ENCODE measurements at places on chromosomes 13 and 19.
A peak's percentile ranks its signal among the peaks of the same experiment; 100 is the strongest.

- DNase-seq = no peak
These were observed 8.3 kb downstream of the ZNF554 start for GRCh38 chr19:2827840-2828489.

- DNase-seq = no peak
These were observed 1338.8 kb upstream of the MIR17HG start for GRCh38 chr13:90008707-90009149.

DNA sequence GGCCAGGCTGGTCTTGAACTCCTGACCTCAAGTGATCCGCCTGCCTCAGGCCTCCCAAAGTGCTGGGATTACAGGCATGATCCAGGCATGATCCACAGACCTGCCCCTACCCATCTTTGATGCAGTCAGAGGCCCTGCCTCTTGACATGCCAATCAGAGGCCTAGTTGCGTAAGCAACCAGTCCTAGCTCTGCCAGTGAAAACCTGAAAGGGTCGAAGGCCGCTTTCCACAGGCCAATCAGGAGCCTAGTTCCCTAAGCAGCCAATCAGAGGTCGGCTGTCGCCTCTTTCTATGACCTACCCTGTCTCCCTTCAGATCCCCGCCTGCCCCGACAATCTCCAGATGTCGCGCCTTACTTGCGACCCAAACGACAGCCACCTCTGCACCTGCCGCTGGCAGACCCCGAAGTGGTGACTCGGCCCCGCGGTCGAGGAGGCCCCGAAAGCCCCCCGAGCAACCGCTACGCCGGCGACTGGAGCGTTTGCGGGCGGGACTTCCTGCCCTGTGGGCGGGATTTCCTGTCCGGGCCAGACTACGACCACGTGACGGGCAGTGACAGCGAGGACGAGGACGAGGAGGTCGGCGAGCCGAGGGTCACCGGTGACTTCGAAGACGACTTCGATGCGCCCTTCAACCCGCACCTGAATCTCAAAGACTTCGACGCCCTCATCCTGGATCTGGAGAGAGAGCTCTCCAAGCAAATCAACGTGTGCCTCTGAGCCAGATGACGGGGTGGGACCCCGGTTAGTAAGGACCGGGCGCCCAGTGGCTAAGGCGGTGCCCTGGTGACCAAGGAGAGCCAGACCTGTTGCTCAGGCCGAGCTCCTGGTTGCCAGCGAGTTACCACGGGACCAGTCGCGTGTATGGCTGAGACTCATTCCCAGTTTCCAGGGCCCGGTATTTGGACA, 6.3 kb downstream of the SYDE1 start:
- no peak for DNase-seq

DNA sequence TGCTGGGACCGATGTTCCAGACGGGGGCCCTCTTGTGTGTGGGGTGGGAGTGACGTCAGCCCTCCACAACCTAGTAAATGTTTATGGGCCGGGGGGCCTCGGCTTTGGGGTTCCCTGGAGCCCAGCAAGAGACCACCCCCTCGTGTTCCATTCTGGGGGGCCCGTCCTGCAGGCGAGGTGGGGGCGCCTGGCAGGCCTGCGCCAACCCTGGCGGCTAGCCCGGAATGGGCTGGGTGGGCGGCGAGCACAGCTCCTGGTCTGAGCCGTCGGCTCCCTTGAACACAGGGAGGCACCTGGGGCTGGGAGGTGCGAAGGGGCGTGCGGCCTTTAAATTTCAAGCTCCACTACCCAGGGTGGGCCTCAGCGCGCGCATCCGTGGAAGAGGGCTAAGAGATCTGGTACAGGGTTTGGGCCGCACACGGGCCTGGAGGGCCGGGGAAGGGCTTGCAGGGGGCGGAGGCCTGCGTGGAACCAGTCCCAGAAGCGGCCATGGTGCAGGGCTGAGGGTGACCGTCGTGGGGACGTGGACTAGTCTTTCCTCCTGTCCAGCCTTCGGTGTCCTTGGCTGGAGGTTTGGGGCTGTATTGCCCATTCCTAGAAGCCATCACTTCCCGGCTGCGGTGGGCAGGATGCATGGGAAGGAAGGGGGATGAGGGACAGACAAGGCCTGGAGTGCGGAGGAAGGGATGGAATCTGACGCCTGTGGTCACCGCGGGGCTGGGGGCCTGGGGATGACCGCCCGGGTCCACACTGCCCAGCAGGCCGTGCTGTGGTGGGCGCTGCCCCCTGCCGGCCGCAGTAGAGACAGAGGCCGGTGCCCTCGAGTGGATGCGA, 11.4 kb downstream of the NDUFA11 start:
- DNase-seq = no peak

DNA sequence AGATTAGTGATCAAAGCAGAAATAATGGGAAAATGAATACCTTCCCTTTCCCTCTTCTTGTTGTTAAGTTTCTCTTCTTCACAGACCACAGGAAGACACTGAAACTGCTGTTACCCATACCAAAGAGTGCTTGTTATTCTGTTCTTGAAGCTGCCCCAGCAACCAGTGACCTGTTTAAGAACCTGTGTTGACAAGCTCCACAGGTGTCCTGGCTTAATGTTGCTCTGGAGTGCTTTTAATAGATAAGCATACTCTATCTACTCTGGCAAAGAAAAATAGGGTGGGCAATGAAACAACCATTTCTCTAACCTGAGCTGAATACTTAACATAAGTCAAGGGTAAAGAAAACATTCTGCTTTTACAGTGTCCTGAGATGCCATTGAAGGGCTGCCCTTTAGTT, 506.7 kb upstream of the GPC6 start:
- no peak for DNase-seq

- no peak for DNase-seq
These were observed 22.6 kb downstream of the MED4 start for GRCh38 chr13:48072304-48072703.

GRCh38 chr19:18281082-18282020, at the start of gene JUND:
JUND (minus strand) TSS chr19:18281622; CDS start chr19:18281484, 138 bp downstream.
- DNase-seq = peak; percentile 98

DNA sequence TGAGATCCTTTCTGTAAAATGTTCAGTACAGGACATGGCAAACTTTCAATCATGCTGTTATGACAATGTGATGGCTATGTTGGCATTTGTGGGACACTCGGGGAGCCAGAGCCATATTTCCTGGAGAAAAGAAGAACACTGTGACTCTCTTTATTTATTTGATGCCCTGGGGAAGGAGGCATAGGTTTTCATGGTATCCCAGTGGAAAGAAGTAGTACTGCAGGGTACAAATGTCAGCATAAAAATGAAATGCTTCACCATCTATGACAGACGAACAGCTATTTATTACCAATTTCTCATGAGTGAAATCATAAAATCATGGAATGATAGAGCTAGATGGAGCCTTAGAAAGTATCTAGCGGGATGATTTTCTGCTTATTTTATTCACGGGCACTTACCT, 217.1 kb downstream of the COL4A1 start:
- no peak for DNase-seq

DNA sequence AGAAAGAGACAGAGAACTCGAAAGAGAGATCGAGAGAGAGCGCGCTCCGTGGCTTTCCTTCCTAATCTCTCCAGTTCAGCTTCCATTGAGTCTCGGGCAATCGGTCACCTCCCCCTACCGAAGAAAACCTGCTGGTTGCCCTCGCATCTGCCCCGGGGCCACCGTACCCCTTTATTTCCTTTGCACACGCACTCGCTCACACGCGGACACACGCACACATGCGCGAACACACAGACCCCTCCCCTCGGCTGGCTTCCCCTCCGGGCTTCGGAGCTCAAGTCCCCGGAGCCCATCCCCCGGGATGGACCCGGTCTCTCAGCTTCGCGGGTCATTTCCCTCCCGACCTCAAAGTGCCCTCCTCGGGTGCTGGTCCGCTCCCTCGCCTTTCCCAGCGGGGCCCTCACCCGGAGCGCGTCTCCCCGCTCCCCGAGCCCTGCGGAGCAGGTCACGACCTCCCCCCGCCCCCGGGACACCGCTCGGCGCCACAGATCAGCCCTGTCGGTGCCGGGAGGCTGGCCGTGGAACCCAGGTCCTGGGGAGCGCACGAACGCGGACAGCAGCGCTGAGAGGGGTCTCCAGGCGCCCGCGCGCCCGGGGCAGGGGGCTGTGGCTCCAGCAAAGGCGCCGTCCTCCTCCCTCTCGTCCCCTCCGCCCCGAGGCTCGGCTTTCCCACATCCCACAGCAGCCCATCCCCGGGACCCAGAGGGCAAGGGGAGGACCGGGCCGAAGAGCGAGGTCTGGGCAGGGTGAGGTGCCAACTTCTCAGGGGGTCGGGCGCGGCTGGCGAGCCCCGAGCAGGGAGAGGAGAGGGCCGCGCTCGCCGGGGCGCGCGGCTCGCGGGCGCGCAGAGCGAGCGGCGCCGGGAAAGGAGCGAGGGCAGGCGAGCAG, 1.8 kb downstream of the DACH1 start:
- DNase-seq = no peak

DNA sequence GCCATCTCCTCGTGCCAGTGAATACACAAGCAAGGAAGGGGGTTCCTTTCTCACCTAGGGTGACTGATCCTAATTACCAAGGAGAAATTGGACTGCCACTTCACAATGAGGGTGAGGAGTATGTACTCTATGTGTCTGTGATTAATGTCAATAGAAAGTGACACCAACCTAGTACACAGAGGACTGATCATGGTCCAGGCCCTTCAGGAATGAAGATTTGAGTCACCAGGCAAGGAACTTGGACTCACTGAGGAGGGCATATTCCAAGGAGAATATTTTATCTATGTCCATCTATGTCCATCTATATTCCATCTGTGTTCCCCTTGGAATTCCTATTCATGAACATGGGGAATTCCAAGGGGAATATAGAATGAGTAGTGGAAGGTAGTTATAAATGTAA, 9.2 kb upstream of the ALOX5AP start:
- DNase-seq = no peak

DNA sequence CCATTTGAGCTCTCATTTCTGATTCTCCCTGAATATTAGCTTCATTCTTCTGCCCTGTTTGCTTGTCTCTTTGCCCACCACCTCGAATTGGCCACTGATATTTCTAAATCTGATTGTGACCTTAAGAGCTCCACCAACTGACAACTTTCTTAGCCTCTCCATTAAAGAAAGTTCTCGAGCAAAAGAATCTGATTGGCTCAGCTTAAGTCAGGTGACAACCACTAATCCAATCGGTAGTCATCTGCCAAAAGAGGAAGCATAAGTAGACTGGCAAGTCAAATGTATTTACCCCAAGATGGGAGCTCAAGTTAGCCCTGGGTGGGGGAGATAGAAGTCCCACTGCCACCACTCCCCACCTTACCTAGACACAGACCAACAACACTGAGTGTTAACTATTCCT, 41.5 kb downstream of the NOTCH3 start:
- no peak for DNase-seq

DNA sequence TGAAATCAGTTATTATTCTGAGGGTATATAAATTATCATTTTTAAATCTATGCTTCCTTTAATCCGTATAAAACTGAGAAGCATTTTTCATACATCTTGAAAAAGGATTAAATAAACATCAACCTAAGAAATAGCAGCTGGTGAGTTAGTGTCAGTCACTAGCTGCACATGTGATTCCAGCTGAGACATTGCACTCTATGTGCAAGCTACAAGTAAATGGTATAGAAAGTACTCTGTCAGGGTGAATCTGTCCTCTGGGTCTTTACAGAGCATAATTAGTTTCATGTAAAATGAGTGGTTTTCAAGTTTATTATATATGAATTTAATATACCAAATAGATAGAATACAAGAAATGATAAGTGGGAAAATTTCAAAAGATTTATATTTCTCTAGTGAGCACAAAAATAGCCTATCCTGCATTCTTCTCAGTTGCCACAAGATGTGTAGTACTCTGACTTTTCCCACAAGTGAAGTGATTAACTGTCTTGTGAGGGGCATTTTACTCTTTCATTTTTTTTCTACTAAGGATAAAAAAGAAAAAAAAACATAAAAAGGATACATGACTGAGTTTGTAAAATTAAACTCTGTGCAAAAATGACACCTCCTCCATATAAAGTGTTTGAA, 1372.1 kb downstream of the PCDH9 start:
- no peak for DNase-seq

GRCh38 chr19:15588265-15588664, 26.8 kb upstream of the CYP4F8 start:
- no peak for DNase-seq

- no peak for DNase-seq
These were observed 86.6 kb downstream of the TNFRSF19 start for GRCh38 chr13:23656637-23657371.
